ENCODE measurements at places on chromosomes 11 and 22.

DNA sequence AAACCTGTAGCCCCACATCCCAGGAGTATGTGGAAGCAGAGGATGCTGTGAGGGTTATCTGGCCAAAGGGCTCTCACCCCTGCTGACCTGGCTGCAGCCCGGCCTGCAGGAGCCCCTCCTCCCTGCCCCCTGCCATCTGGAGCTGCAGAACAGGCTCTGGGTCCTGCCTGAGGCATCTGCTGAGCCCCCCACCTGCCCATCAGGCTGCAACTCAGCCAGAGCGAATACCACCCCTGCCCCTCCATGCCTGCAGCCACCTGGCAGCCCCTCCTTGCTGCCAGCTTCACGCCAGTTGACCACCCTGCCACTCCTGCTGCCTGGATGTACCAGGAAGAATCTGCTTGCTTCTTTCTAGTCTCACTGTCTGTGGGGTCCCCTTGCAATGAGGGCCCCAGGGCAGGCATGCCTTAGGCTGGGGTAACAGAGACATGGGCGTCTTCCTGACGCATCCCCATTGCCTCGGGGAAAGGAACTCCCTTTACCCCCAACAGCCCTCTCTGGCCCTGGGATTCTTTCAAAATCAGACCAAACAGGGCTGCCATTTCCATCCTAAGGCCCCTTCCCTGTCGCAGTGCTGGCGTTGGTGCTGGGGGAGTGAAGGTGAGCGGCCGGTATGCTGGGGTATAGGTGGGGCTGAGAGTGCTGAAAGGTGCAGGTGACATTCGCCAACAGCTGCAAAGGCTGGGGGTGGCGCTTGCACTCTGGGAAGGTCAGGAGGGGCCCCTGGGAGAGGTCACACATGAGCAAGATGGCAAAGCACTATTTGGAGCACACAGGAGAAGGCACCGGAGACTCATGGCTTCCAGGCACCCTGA is 1334.6 kb downstream of the TBC1D22A start:
- DNase-seq, result no peak

DNA sequence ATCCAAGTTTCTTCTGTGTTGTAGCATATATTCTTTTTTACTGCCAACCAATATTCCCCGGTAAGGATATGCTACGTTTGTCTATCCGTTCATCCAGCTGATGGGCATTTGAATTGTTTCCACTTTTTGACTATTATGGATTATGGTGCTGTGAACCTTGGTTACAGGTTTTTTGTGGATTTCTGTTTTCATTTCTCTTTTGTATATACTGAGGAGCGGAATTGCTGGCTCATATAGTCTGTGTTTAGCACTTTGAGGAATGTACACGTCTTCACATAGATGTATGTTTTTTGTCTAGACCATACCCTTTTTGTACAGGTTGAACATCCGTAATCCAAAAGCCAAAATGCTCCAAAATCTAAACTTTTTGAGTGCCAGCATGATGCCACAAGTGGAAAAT is 23.6 kb downstream of the RCOR2 start:
- no peak for DNase-seq

DNA sequence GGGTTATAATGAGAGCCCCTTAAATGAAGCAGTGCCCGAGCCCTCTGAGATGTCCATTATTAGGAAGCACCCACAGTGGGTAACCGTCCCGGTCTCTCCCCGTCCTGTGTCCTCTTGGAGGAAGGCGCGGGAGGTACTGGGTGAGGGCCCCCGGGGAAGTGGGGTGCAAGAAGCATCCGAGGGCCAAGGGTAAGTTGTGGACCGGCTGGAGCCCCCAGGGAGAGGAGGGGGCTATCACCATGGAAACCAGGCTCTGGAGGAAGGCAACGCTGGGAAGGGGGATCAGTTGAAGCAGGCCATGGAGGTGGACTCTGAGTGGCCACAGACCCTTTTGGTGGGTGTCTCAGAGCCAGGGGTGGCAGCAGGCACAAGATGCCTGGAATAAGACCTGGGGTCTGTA is 173.6 kb downstream of the ST3GAL4 start:
- no peak for DNase-seq

GRCh38 chr22:30205281-30206115 is 41.1 kb downstream of the LIF start:
- DNase-seq, result no peak

DNA sequence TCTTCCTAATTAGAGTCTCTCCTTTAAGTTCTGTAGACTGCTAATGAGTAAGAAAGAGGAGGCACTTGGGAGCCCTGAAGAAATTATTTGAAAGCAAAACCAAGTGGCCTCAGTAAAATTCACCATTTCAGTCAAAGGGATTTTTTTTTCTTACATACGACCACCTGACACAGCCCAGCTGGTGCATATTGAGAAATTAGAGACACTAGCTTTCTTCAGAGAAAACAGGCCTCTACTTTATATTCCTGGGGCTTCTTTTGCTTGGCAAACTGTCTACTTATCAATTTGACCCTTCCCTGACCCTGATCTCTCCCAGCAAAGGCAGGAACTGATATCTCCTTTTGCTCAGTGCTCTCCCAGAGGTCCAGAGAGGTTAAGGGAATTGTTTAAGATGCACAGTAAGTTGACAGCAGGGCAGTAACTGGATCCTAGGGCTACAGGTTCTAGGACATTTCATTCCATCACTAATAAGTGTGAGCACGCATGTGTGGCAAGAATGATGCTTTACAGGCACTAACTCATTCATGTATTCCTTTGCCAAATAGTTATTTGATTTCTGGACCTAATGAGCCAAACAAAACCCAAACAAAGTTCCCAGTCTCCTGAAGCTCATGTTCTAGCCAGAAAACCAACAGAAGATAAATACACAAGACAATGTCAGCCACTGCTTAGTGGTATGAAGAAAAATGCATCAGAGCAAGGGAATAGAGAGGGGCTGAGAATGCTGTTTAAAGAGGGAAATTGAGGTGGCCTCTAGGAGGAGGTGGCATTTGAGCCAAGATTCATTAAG is 467.6 kb downstream of the SOX6 start:
- DNase-seq, result no peak

DNA sequence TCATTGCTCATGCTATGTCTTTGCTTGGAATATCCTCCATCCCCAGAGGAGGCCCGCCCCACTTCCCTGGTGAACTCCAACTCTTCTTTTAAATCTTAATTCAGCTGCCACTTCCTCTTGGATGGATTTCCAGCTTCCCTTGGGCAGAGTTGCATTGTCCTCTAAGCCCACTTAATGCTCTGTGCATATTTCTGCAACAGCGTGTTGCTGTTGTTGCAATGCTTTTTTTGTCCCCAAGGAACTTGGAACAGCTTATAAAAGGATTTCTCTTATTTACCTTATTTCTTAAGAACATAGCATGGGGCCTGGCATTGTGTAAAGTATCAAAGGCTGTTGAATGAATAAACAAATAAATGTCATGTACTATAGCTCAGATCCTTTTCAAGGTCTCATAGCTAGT is 507.4 kb downstream of the METTL15 start:
- no peak for DNase-seq

- no peak for DNase-seq
Measured at GRCh38 chr11:76795290-76795935, 12.3 kb downstream of the TSKU start.

DNA sequence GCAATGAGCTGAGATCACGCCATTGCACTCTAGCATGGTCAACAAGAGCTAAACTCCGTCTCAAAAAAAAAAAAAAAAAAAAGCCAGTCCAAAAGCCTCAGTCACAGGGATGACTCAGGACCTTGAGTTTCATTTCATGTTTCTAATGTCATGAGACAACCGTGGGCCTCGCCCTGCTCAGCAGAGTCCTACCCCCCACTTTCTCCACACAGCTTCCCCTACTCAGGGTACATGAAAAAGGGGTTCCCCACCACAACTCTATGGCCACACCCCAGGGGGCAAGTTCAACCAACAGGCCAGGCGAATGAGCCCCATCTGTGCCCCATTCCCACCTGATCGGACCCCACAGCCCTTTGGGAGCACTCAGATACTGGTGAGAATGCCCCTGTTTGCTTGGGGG is 24.3 kb upstream of the ADA2 start:
- DNase-seq, result peak; percentile 8

DNA sequence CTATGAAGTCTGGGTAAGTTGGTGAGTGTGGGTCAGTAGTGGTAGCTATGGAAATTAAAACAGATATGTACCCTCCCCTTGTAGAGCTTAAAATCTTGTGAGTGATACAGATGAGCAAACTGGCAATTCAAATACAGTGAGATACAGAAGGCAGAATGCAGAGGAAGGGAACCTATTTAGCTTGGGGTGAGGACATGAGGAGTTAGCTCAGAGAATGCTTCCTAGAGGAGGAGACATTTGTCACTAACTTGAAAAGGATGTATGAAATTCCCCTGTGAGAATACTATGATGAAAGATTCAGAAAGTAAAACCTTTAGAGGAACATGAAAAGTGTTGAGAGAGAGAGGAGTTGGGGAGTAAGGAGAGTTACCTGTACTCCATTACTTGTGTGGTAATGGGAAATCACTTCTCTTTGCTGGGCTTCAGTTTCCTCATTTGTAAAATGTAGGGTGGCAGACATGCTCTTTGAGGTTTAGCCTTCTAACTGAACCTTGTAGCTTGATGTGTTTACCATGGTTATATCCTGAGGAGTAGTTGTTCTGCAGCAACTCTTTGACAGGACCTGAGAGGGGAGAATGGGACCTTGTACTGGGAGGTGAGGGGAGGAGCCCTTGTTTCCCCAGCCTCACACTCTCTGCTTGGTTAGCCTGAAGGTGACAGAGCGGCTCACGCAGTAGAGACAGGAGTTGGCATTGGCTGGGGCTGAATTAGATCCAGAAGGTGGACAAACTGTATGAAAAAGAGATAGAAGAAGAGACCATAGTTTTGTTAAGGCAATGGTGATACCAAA is 17.9 kb downstream of the SWAP70 start:
- DNase-seq, result no peak

GRCh38 chr11:20060181-20060580 is 100.1 kb downstream of the DBX1 start:
- DNase-seq, result no peak
